ENCODE measurements at places on chromosomes 6 and 20. TPM values are rescaled to one million over a fixed set of nuclear protein-coding genes. Genes with fewer than 3 reads are reported as not detected.

DNA sequence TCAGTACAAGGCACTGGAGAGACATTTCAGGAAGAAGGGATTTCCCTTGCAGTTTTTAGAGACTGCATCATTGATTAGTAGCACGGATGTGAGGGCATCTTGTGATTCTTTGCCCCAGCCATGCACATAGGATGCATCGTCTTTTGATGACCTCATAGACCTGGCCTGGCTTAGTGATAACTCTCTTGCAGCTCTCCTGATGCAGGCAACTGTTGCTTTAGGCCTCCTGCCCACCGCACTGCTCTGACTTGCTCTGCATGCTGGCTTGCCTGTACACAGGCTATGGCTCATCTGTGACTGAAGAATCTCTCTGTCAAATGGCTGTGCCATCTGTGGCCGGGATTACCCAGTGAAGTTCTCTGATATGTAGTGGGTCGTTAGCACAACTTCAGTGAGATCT is 207.7 kb upstream of the PTCHD4 start:
- DNase-seq, result no peak

DNA sequence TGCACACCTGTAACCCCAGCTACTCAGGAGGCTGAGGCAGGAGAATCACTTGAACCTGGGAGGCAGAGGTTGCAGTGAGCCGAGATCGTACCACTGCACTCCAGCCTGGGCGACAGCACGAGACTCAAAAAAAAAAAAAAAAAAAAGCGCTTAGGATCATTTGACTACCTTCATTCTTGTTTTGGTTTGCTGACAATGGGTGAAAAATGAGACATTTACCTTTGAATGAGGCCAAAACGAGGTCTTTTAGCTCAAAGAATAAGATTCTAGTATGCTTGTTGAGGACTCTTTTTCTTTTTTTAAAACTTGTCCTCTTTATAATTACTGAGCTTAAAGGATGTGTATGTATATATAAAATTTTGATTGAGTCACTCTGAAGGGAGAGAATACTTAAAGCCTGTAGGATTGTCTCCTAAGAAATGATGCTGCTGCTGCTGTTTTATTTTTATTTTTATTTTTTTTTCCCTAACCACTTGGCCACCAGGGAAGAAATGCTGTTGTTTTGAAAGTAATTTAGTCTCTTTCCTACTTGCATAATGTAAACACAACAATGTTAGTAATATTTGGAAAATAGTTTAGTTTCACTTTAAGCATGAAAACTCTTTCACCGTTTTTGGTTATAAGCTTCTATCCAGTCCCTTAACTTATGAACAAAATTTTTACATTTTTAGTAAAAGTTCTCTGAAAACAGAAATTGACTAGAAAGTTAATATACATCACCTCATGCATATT is 7.9 kb downstream of the UBR2 start:
- no peak for DNase-seq

- no peak for DNase-seq
These were observed 10.4 kb downstream of the KIF6 start for GRCh38 chr6:39714802-39715201.

GHRH gene
- total RNA-seq, result not detected

MCCD1 gene
- not detected for total RNA-seq

C20orf204 gene
- 1.9 TPM for total RNA-seq

ELOVL2 gene
- 27.8 TPM for total RNA-seq

FBXL4 gene
- 11.5 TPM for total RNA-seq

DNA sequence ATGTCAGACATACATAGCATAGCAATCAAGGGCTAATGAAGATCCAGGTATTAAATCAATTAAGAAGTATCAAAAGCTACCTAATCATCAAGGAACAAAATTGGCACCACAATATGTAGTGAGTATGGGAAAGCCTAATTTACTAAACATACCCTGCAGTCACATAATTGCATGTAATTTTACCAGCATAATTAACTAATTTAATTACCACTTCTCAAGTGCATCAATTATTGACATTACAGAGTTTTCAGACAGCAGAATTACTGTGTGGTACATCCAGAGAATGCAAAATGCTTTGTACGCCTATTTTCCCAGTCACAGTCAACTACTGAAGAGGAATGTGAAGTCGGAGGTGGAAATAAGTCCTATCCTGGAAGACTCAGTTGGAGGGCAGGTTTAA is 279.0 kb upstream of the ID4 start:
- no peak for DNase-seq

OGFR gene
- total RNA-seq, result 47.3 TPM

GRCh38 chr20:60789399-60789798 is 462.7 kb upstream of the CDH4 start:
- no peak for DNase-seq

KCNK15 gene
- 7.4 TPM for total RNA-seq

DNA sequence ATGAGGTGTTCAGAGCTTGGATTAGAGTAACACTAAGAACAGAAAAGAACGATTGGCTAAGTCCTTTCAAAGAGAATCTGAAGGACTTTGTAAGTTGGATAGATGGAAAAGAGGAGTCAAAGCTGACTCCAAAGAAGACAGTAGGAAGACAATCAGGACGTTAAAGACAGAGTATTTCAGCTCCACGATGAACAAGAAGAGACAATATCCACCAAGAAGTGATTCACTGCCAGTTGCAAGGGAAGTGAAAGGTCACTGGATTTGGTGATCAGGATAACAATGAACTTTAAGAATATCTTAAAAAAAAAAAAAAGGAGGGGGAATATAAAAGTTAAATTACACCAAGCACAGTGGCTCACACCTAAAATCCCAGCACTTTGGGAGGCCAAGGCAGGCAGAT is 17.9 kb downstream of the REPS1 start:
- no peak for DNase-seq

DNA sequence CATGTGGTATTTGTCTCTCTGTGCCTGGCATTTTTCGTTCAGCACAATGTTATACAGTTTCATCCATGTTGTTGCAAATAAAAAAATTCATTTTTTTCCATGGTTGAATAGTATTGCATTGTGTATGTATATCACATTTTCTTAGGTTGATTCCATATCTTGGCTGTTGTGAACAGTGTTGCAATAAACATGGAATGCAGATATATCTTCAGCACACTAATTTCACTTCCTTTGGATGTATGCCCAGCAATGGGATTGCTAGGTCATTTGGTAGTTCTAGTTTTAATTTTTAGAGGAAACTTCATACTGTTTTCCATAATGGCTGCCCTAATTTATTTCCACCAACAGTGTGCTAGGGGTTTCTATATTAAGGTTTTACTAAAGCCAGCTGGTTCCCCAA is 52.6 kb downstream of the GFRAL start:
- no peak for DNase-seq

IRF4 gene
- total RNA-seq, result 0.72 TPM

All from Panc1 (cell line).